Stimulated activated CD8-positive, alpha-beta memory T cell treated with anti-CD3 and anti-CD28 coated beads, Interleukin-15, amount 100 ng/mL, for 24 hours (primary cell): ENCODE measurements at places on chromosomes 3 and 15.

GRCh38 chr15:100094127-100094510, 247.7 kb downstream of the ADAMTS17 start:
- DNase-seq = no peak

- no peak for DNase-seq
Measured at GRCh38 chr3:190183121-190183520, 62.4 kb upstream of the P3H2 start.

- no peak for DNase-seq
Measured at GRCh38 chr3:154458560-154458959, 28.6 kb upstream of the GPR149 start.

DNA sequence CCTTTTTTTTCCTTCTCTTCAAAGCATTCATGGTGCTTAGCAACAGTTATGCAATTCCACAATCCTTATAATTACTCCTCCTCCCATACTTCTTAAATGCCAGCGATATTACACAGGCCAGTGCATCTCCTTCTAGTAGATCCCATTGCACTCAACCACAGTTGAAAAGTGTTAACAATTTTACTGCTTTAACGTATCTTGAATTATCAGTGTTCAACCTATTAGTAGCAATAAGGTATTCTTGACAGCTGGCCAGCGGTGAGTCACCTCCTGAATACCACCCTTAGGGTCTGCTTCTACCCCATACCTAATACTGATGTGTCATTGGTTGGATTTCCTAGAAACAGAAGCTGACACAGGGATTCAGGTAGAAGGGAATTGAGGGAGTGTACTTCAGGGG, 24.0 kb upstream of the TEX9 start:
- DNase-seq = no peak

- DNase-seq = no peak
Measured at GRCh38 chr3:11367143-11367693, 95.0 kb downstream of the ATG7 start.

- DNase-seq = no peak
Measured at GRCh38 chr15:22778796-22779195, 7.6 kb upstream of the NIPA1 start.

DNA sequence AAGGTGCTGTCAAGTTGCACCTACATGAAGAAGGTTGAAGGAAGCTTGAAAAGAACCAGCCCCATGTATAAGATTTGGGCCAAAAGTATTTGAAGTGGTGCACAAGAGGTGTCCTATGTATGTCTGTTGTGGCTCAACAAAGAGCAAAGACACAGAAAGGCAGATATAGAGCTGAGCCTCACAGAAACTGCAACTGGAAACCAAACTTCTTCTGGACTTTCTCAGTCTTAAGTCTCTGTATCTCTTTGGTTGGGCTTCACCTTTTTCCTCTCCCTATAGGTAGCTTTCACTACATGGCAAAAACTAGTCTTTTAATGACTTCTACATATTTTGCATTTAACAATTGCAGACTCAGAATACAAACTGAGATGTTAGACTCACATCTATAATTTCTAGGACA, 8.8 kb upstream of the CMC1 start:
- no peak for DNase-seq

DNA sequence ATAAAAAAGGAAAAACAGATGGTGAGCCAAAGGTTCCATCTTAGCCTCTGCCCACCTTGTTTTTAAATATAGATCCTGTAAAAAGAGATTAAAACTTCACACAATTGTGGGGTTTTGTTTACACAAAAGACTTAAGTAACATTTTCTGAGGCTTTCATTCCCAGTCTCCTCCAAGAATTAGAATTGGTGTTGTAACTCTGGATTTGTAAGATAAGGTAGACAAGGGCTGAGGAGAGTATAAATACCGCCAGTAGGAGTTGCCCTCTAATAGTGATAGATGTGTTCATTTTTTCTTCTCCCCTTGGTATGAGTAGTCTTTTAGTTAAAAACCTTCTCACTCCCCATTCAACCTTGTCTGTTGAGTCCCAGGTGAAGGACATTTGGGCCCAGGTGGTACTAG, 8.5 kb downstream of the MINDY2 start:
- no peak for DNase-seq

DNA sequence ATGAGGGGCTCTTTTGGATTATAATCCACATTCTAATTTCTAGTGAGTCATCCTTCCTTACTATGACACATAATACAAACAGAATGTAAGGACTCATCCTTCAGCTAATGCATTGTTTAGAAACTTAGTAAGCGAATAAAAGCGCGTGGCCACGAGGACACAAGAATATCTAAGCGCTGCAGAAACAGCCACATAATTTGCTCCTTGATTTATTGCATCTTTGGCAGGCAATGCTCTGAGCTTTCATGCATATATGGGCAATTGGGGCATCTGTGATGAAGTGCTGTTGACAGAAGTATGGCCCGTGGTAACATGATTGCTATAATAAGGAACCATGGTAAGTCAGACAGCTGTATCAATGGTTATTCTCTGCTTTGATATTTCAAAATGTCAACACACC, 191.3 kb upstream of the ZNF385D start:
- no peak for DNase-seq

GRCh38 chr15:40731034-40731433, 24.0 kb downstream of the RMDN3 start:
- DNase-seq = no peak

GRCh38 chr3:122782804-122783203, 10.8 kb downstream of the HSPBAP1 start:
- DNase-seq = no peak

DNA sequence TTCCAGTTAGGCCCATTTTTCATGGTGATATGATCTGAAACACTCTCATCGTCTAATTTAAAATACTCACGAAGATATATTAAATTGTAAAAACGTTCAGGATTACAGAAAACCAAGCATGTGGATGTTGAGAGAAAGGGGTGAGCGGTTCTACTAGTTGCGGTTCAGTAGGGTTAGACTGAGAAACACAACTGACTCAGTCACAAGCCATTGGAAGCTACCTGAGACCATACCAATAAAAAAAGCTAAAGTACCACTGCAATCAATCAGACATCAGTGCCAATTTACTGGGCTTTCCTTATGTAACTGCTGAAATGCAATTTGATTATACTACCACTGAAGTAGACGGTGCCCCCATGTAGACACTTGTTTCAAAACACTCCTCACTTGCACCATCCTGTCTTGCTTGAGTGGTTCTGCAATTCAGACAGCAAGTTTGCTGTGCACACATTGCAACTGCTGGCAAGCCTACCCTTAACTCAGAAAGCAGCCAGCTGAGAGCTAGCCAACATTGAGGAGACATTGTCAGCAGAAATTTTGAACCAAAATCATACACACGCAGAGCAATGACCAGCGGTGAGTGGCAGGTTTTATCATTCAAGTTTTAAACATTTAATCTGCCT, 368.7 kb upstream of the ARHGEF26 start:
- DNase-seq = no peak

DNA sequence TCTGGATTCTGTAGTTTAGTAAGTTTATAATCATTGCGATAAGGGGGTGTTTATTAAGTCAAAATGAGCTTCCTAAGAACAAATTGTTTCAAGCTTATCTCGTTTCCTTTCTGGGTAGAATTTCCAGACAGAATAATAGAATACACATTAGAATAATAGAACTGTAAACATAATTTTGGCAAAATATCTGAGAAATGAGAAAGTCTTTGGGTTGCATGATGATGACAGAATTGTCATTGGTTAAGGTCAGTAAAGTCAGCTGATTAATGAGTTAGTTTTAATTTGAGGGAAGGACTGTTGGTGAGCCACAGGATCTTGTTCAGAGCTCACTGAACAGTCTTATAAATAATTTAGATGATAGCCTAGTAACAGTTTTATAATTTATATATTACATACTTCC, 10.2 kb downstream of the EIF2A start:
- no peak for DNase-seq

DNA sequence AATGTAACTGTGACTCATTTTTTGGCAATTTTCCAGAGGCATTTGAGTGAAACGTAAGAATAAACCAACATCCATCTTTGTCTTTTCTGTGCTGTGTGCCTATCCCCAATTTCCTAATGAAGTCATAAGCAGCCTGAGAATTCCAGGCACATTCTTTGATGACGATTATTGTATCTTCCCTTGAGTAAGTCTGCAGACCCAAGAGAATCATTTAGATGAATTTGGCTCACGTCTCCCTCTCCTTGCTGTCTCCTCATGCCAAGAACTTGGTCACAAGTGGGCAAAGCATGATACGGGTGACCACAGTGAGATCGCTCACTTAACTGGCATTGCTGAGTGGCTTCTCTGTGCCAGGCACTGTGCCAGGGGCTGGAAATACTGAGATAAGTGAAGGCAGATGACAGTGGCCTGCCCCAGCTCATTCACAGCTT, 384.5 kb upstream of the IL12A start:
- DNase-seq = no peak

GRCh38 chr3:151382671-151383070, 1.9 kb downstream of the P2RY12 start:
- DNase-seq = no peak

- no peak for DNase-seq
Measured at GRCh38 chr15:50257924-50258323, 7.6 kb downstream of the HDC start.

DNA sequence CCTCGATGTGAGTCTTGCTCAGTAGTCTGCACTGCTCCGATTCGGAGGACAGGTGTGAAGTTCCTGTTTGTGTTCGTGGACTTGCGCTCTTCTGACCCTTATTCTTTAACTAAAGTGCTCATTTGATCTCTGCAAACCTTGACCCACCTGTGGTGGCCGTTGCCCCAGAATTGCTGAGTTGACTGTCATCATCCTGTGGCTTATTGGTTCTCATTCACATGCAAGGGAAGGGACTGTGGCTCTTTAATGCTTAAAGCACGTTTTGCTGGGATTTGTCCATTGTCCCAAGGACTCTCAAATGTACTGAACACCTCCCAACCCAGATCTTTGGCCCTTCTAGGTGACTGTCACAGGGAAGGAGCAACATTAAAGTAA, 13.4 kb downstream of the SYNM start:
- DNase-seq = no peak

- DNase-seq = no peak
Measured at GRCh38 chr3:121819236-121819635, 15.6 kb downstream of the IQCB1 start.

- no peak for DNase-seq
Measured at GRCh38 chr3:71601811-71602210, 18.3 kb upstream of the FOXP1 start.

GRCh38 chr15:81887912-81888311, 157.9 kb downstream of the MEX3B start:
- DNase-seq = no peak

DNA sequence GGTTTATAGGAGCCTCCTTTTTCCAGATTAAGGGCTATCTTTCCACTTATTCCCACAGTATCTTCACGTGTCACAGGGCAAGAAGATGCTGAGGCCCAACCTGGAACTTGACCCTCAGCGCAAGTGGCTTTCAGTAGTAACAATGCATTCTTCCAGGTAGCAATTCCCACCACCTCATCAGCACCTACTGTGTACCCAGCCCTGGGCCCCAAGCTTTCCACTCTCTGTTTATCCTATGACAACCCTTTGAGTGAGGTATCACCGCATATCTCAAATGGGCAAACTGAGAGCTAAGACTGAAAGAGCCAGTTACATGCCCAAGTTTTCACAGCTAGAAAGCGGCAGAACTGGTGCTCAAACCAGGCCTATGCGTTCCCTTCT, 88.2 kb downstream of the CPN2 start:
- no peak for DNase-seq

DNA sequence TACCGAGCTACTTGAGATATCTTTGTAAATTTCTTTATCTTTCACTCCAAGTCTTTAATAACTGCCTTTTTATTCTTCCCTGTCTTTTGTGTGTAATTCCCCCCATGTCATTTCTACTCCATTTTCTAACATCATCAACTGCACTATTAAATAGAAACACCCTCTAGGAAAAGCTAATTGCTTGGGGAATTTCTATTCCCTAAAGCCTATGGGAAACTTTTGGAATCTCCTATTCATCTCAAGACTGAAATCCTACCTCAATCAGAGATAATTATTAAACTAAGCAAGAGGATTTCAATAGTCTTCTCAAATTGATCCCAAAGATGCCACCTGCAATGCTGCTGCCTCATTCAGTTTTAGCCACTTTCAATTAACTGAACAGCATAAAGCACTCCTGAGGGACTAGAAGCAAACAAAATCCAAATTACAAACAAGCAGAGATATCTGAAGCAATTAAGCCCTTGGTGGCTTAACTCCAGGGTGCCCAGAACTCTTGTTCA, 598.7 kb downstream of the IGSF11 start:
- DNase-seq = no peak

- no peak for DNase-seq
Measured at GRCh38 chr3:46677411-46677726, 16.1 kb downstream of the ALS2CL start.

GRCh38 chr3:157390713-157391515, 45.7 kb upstream of the PTX3 start:
- DNase-seq = no peak

DNA sequence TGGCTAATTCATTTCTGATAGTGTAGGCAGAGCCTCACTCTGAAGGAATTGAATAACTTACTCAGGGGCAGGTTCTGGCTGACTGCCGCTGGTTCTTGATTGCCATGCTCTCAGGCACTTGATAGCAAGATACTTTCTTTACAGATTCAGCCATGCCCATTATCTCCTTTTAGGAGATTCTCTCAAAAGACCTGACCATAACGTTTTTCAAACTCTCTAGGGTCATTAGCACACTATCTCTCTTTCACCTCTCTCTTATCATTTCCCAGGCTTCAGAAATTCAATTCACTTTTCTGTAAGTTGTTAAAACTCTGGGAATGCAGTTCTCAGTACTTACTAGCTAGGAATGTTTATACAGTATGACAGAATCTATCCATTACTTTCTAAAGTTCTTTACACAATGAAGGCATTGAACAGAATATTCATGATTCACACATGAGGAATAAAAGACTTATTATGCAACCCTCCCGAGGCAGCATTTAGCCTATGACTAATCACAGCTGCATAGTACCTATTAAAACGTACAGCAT, 850.3 kb upstream of the CADM2 start:
- DNase-seq = no peak

DNA sequence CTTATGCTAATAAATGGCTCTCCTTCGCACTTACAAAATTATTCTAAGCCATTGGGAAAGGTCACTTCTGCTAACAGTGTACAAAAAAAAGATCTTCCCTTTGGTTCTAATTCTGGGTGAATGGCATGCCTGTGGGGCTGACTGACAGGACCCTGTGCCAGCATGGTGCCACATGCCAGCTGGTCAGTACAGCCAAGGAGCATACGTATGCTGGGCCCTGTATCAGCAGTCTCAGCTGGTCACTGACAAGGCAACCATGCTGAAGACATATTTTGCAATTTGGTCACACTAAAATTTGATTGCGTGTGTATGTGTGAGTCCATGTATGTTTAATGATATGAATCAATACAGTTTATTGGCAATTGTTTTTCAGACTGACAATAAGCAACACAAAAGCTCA, 246.1 kb downstream of the TBL1XR1 start:
- DNase-seq = no peak

DNA sequence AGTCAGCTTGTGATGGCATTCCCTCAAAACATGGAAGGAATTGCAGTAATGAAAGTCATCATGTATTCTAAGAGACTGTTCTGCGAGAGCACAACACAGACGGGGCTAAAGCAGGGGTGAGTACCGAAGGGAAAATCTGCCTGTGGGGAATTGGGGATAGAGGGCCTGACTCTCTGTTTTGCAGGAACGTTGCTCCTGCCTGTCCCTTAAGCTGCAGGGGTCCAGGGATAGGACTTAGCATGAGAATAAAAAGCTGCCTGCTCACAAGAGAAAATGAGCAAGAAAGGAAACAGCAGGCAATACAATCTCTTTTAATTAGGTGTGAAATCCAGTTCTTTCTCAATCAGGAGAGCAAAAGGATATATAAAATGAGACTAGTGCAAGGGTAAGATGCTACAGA, 62.2 kb downstream of the TIGIT start:
- DNase-seq = no peak
